ENCODE measurements at places on chromosomes 12 and 14.

- no peak for DNase-seq
Observed at GRCh38 chr12:76922866-76923265, 44.0 kb upstream of the CSRP2 start.

DNA sequence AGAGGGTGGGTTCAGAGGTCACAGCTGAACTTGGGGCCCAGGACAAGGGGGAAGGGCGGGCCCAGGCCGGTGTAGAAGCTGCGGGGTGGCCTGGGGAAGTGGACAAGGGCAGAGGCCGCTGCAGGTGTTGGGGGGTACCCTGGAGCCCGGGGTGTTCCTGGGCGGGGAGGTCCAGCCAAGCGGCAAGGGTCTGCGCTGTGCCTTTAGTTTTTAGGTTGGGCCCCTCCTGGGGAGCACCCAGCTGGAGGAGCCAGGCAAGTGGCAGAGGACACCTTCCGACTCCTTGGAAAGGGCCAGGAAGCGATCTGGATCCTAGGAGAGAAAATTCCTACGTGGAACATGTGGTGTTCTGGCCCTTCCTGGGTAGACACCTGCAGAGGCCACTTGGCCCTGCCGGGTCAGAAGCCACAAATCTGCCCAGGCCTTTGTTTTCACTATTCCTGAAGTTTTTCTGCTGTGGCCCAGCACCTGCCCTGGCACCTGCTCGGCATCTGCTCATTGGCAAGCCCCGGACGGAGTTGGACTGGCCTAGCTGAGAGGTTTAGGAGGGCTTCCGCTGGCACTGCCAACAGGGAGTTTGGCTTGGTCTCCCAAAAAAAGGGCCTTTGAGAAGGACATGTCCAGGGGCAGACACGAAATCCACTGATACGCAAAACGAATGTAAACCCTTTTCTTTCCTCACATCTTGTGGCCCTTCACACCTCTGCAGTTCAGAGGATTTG, 61.1 kb downstream of the SMUG1 start:
- no peak for DNase-seq

- DNase-seq: no peak
Observed at GRCh38 chr12:121713257-121713777, 765 bp downstream of the TMEM120B start.

GRCh38 chr12:71461787-71462328, 22.3 kb downstream of the LGR5 start:
- DNase-seq: no peak

- no peak for DNase-seq
Observed at GRCh38 chr12:130421896-130422295, 84.2 kb downstream of the PIWIL1 start.

- no peak for DNase-seq
Observed at GRCh38 chr12:88643685-88644084, 63.4 kb upstream of the KITLG start.

GRCh38 chr12:52032446-52032803, 18.8 kb upstream of the NR4A1 start:
- DNase-seq: no peak

DNA sequence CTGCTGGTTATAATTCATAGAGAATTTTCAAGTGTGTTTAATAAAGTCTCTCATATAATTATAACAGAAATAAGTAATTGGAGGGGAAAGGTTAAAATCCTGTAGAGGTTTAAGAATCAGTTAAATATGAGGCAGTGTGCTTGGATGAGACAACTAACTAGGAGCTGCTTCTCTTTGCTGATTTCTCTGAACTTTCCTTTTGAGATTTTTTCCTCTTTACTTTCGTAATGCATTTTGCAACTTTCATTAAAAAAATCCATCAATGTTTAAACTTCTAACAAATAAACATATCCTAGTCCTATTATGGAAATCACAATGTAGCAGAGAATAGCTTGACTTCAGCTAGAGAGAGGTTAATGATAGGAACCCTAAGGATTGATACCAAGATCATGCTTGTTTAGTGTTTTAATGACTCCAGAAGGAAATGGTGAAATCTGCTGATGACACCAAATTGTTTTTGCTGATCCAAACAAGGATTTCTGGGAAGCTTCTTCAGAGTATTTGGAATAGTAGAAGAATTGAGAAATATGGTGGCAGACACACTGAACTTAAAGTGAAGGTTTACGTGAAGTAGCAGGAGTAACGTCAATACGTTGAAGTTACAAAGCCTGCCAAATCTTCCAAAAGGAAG, 122.6 kb downstream of the RAD51B start:
- DNase-seq: no peak

DNA sequence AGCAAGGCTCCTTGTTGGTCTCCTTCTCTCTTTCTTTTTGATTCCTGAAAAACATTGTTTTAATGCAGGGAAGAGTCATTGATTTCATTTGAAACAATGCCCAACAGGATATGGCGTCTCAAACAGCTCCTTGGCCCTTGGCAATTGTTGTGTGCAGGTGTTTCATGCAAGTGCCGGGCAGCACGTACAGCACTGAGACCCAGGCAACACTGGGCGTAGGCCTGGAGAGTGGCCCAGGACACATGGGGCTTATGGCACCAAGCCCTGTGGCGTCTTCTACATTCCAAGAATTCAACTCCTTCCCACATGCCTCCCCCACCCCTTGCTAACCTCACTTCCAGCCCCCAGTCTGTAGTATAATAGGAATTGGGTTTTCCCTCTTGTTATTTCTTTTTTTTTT, 230.4 kb downstream of the SPTSSA start:
- DNase-seq: no peak

- no peak for DNase-seq
Observed at GRCh38 chr12:62785941-62786559, 148.9 kb downstream of the PPM1H start.

GRCh38 chr12:57213763-57214397, 2.7 kb upstream of the NXPH4 start:
- no peak for DNase-seq

Data from CD4-positive, CD25-positive, alpha-beta regulatory T cell (primary cell).